ENCODE measurements at places on chromosomes 12 and 14.

DNA sequence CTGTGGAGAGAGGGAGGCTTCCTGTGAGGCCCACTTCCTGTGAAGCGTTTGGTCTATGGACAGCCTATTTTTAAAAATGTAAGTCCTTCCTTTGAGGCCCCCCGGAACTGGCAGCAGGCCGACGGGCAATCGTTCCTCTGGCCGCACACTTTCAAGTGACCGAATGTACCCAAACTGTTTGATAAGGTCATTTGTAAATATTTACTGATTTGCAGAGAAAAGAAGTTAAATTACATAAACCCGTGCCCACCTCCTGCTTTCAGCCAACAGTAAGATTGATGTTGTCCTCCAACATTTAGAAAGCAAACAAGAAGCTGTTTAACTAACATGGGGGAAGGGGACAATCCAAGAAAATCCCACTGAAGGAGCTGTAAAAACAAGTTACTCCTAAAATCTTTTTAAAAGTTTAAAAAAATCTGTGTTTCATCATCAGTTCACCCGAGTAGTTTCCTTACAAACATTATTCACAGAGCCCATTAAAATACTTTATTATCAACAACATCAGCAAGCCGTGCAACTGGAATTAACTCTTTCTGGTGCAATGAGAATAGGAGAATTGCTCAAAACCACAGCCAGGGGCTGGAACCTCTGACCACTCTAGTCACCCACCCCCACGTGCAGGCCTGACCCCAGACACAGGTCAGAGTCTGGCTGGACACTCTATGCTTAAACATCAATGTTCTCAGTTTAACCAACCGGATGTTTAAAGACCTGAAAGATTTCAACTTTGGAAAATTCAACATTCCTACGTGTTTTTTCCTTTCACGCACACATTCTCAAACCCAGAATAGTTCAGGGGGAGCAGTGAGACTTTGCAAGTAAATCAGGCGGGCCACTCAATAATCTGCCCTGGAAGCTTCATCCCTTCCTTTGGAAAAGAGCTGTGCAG lies 65.3 kb downstream of the FOXN3 start:
- DNase-seq = no peak

GRCh38 chr12:466039-466438 lies 6.3 kb downstream of the B4GALNT3 start:
- no peak for DNase-seq

- no peak for DNase-seq
Observed at GRCh38 chr14:31243860-31244259, 36.3 kb upstream of the HECTD1 start.

DNA sequence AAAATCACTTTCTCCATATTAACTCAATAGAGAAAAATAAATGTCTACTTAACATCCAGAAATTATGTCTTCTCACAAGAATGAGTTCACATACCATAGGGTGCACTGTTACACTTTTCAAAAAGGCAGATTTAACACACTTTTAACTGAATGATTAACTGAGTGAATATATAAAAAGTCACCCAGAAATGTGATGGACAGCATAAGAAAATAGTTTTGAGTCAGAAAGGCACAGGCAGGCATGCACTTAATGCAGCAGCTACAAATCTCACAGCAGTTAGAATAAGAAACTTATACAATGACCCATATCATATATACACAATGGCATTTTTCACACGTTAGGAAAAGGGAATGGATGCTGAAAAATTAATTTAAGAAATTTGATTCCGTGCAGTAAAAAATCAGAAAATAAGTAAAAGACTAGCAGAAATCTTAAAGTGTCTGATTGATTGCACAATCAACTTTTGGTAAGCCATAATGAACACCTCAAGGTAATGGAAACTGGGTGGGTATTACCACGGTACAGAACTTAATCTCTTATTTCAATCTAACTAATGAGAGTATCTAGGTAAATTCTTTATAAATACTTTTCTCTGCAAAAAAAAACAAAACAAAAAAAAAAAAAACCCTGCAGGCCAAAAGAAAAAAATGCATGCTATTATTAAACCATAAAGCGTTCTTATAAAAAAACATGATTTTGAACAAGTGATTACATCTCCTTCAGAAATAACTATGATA lies 3.5 kb downstream of the MED13L start:
- no peak for DNase-seq

DNA sequence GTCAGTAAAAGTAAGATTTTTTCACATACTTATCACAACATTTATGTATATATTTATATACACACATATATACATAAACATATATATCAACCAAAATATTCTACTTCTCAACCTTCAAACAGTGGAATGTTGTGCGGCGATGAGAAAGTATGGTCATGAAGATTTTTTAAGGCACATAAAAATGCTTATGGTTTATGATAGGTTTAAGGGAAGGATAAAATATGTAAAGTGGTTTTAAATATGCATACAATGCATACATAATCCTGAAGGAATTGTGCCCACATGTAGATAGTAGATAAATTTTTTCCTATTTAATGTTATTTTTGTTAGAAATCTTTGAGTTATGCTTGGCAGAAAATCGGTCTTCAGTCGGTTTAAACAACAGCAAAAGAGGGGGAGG lies 182.7 kb downstream of the ANO6 start:
- DNase-seq = no peak

DNA sequence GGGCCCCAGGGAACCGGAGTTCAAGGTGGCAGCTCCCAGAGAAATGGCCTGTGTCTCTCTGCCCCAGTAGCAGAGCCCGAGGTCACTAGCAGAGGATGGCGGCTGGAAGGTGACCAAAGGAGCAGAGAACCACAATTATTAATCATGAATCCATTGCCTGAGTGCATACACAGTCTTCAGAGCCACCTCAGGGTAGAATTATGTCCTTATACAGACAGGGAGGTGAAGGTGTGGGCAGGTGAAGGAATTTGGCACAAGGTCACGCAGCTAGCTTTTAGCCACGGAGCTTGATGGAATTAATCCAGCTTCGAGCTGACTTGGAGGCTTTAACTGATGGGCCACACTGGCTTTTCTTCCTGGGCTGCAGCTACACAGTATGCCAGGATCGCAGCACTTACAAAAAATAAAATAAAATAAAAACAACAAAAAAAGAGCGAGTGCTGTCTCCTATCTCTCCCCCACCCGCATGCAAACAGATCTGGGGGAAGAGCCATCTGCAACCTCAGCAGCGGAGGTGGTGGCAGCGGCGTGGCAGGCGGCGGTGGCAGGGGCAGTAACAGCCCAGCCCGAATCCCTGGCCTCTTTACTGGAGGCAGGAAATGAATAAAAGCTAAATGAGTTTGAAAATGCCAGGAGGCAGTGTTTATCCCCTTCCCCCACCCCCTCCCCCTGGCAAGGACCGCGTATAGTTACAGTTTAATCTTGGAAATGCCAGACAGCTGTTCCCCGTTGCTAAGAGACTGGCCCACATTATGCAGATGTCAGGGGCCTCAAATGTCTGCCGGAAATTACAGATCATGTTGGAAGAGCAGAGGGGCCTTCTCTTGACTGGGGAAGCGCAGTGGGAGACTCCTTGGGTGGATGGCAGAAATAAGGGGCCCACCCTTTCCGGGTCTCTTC lies 93.5 kb downstream of the LRRC74A start:
- no peak for DNase-seq

- no peak for DNase-seq
Observed at GRCh38 chr14:71731096-71731495, 201.1 kb upstream of the RGS6 start.

DNA sequence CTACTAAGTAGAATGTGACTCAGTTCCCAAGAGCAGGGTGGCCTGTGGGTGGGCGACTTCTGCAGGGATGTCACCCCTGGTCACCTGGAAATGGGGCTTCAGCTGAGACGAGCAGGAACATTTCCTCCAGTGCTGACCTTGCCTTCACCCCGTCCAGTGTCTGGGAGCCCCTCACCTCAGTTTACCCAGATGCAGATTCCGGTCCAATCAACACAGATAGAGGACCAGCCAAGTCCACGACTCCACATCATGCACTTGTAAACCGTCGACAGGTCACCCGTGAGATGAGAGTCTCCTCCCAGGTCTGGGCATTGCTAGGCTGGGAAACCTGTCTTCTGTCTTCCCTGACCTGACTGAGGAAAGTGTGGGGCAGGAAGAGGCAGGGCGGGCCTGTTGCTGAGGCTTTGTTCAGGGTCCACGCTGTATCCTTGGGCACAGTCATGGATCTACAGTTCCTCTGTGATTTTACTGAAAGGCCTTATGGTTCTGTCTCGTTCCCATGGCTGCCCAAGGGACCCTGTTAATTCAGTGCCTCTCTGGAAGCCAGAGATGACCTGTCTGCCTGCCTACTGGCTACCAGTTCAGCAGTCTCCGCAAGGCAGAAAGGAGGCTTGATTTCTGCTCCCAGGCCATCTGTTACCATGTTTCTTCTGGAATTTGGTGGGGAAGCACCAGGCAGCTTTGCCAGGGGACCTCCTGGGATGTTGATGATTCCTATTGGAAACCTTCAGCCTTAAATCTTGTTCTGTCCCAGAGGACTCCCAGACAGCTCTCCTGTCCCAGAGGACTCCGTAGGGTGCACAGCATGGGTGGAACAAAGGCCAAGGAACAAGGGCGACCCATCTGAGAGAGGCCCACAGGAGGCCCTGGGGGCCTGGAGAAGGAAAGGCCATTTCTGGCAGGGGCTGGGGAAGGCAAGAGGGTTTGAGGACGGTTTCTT lies 288.5 kb upstream of the RTL1 start:
- no peak for DNase-seq

DNA sequence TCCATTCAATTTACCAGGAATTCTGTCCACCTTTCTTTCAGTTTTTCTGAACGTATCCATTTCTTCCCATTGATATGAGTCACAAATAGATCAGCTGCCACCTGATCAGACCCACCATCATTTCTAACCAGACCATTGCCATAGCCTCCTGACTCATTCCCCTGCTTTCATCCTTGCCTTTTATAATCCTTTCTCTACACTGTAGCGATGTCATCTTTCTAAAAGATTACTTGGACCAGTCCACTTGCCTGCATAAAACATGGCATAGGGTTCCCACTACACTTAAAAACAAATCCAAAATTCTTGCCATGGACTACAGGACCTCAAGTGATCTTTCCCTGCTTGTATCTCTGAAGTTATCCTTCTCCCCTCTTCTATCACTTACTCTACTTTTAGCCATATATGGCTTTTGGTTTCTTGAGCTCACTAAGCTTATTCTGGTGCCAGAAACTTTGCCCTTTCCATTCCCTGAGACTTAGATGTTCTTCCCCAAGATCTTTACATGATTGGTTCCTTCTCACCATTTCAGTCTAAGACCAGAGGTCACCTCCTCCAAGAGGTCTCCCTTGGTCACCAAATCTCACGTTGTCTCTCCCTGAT lies 149.5 kb upstream of the KRR1 start:
- no peak for DNase-seq

DNA sequence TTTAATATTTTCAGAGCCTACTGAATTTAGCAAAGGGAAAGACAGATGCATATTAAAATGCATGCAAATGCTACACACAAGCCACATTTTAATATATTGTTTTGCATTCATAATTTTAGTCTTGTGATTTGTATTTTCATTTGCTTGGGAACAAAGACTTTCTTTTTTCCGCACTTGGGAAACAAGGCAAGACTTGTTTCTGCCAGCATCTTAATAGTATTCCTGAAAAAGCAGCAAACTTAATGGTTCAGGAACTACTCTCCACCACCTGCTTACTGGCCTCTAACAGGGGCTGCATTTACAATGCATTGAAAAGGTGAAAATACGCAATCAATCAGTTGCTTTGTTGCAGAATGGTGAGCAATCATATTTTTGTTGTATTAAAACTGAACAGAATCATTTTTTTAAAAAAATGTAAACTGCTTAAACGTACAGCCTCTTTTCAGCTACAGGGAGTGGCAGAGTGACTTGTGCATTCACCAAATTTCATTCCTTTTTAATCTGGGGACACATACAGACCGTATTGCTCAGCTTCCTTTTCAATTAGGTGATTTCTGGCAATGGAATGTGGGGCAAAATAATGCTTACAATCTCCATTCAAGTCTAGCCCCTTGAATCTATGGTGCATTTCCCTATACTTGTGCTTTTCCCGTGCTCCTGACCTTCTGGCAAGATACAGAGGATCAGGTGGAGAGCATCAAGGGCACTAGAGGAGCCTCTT lies 144.1 kb upstream of the BTG1 start:
- DNase-seq = no peak
